Activated CD8-positive, alpha-beta memory T cell treated with anti-CD3 and anti-CD28 coated beads, Interleukin-2, amount 10 ng/mL, durations not matched to agents 7 days and 5 days (primary cell): ENCODE measurements at places on chromosomes 6 and 20. TPM values are rescaled to one million over a fixed set of nuclear protein-coding genes. Genes with fewer than 3 reads are reported as not detected.

RNF144B gene
- 1.6 TPM for total RNA-seq

CLPSL2 gene
- not detected for total RNA-seq

PCSK2 gene
- total RNA-seq: not detected

FRK gene
- 0.09 TPM for total RNA-seq

IPCEF1 gene
- 17.3 TPM for total RNA-seq

APOM gene
- total RNA-seq: 3.7 TPM

HLA-DRA gene
- 313 TPM for total RNA-seq

TLDC2 gene
- total RNA-seq: not detected

TINAG gene
- total RNA-seq: not detected

WFDC5 gene
- total RNA-seq: not detected

MACROD2 gene
- total RNA-seq: not detected

GRM1 gene
- not detected for total RNA-seq

FAM83C gene
- not detected for total RNA-seq

- no peaks in the 10 kb centered on the region for H3K36me3 ChIP-seq
- no peaks in the 10 kb centered on the region for H3K27me3 ChIP-seq
- H3K4me1 ChIP-seq: no peaks in the 10 kb centered on the region
- no peak overlapping the region for H3K27ac ChIP-seq
- H3K4me3 ChIP-seq: no peak overlapping the region
Observed at GRCh38 chr20:11755071-11755841, 162.4 kb upstream of the BTBD3 start.

- DNase-seq: no peak
- H3K4me3 ChIP-seq: no peak overlapping the region
- H3K36me3 ChIP-seq: no peaks in the 10 kb centered on the region
- H3K4me1 ChIP-seq: peaks cover 2% of the 10 kb centered on the region
- H3K27me3 ChIP-seq: peaks cover 4% of the 10 kb centered on the region
Observed at GRCh38 chr6:47133230-47134000, 91.3 kb upstream of the ADGRF1 start.

- no peak overlapping the region for H3K4me3 ChIP-seq
- H3K27ac ChIP-seq: peak overlapping the region; percentile 50
- peaks cover 22% of the 10 kb centered on the region for H3K36me3 ChIP-seq
- no peaks in the 10 kb centered on the region for H3K27me3 ChIP-seq
- H3K4me1 ChIP-seq: peaks cover 20% of the 10 kb centered on the region
Observed at GRCh38 chr6:30565772-30566171, 5.5 kb upstream of the ABCF1 start.

- no peaks in the 10 kb centered on the region for H3K4me1 ChIP-seq
- no peaks in the 10 kb centered on the region for H3K27me3 ChIP-seq
- no peaks in the 10 kb centered on the region for H3K36me3 ChIP-seq
- no peak overlapping the region for H3K4me3 ChIP-seq
Observed at GRCh38 chr20:39946053-39946810, 742.8 kb downstream of the MAFB start.

GRCh38 chr6:57432919-57433684, 115.7 kb downstream of the PRIM2 start:
- peaks cover 14% of the 10 kb centered on the region for H3K36me3 ChIP-seq
- H3K27me3 ChIP-seq: no peaks in the 10 kb centered on the region
- no peak for DNase-seq
- peaks cover 23% of the 10 kb centered on the region for H3K4me1 ChIP-seq
- no peak overlapping the region for H3K27ac ChIP-seq
- no peak overlapping the region for H3K4me3 ChIP-seq

- peak overlapping the region; percentile 62 for H3K27ac ChIP-seq
- peak; percentile 67 for DNase-seq
- peaks cover 6% of the 10 kb centered on the region for H3K36me3 ChIP-seq
- no peak overlapping the region for H3K4me3 ChIP-seq
Observed at GRCh38 chr20:20603339-20603990, 109.0 kb downstream of the RALGAPA2 start.

GRCh38 chr20:61300709-61301108, 48.6 kb downstream of the CDH4 start:
- no peaks in the 10 kb centered on the region for H3K27me3 ChIP-seq
- H3K4me3 ChIP-seq: no peak overlapping the region
- no peak overlapping the region for H3K27ac ChIP-seq
- DNase-seq: no peak
- no peaks in the 10 kb centered on the region for H3K4me1 ChIP-seq

- H3K27ac ChIP-seq: no peak overlapping the region
- H3K27me3 ChIP-seq: peaks cover 3% of the 10 kb centered on the region
- no peak for DNase-seq
Observed at GRCh38 chr6:89574910-89575561, 63.5 kb downstream of the LYRM2 start.

- no peak overlapping the region for H3K27ac ChIP-seq
- peaks cover 3% of the 10 kb centered on the region for H3K4me1 ChIP-seq
- DNase-seq: no peak
- H3K36me3 ChIP-seq: peaks cover 54% of the 10 kb centered on the region
Observed at GRCh38 chr20:56483970-56484369, 15.5 kb downstream of the RTF2 start.

- peaks cover 6% of the 10 kb centered on the region for H3K36me3 ChIP-seq
- no peaks in the 10 kb centered on the region for H3K27me3 ChIP-seq
- H3K4me3 ChIP-seq: no peak overlapping the region
- no peak overlapping the region for H3K27ac ChIP-seq
- no peak for DNase-seq
Observed at GRCh38 chr6:143759666-143760065, 81.9 kb downstream of the PHACTR2 start.

DNA sequence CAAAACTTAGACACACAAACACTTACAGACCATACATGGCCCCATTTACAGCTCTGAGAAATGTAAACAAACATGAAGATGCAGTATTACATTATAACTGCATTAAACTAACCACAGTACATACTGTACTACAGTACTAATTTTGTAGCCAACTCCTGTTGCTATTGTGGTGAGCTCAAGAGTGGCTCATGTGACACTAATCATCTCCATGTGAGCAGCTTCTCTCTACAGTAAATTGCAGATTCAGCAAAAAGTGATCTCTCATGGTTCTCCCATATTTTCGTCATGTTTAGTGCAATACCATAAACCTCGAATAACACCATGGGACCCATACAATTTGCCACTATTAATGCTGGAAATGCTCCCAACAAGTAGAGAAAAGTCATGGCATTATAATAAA, 860.4 kb downstream of the EPHA7 start:
- H3K4me3 ChIP-seq: no peak overlapping the region
- H3K36me3 ChIP-seq: no peaks in the 10 kb centered on the region
- DNase-seq: no peak
- no peaks in the 10 kb centered on the region for H3K27me3 ChIP-seq
- no peak overlapping the region for H3K27ac ChIP-seq

DNA sequence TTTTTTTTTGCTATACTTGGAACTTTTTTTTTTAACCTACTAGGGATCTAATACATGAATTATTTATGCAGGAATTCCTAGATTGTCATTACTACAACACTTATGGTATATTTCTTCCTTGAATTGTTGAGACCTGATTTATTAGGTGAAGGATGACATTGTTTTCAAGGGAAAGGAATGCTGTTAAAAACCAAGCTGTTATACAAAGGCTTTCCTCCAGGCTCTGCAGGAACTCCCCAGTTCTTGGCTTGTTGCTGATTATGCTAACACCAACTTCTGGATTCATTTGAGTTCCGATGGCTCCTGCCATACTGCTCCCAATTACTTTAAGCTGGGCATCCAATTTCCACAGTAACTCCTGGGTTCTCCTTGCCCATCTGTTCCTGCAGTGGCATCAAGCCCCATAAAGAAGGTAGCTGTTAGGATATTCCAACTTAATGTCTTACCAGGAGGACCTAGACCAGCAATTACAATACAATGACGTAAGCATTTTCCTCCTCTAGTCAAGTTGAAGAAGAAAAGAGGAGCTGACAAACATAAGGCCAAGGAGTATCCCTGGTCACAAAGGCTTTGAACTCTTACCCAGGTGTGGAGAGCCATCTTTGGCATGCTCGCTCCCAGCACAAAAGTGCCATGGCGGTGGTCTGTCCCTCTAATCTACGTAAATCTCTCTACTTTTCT, 215.9 kb upstream of the AGPAT4 start:
- H3K27me3 ChIP-seq: no peaks in the 10 kb centered on the region
- DNase-seq: no peak
- no peaks in the 10 kb centered on the region for H3K4me1 ChIP-seq
- no peak overlapping the region for H3K27ac ChIP-seq
- no peak overlapping the region for H3K4me3 ChIP-seq

- no peak overlapping the region for H3K27ac ChIP-seq
- H3K27me3 ChIP-seq: no peaks in the 10 kb centered on the region
- peaks cover 43% of the 10 kb centered on the region for H3K4me1 ChIP-seq
Observed at GRCh38 chr6:26272171-26272637, 92.8 kb upstream of the BTN3A2 start.

- H3K27me3 ChIP-seq: peaks cover 37% of the 10 kb centered on the region
- no peak overlapping the region for H3K27ac ChIP-seq
- H3K4me3 ChIP-seq: no peak overlapping the region
- H3K36me3 ChIP-seq: no peaks in the 10 kb centered on the region
Observed at GRCh38 chr6:138145402-138145801, 16.3 kb upstream of the ARFGEF3 start.

- H3K4me3 ChIP-seq: no peak overlapping the region
- H3K27me3 ChIP-seq: peaks cover 12% of the 10 kb centered on the region
- no peaks in the 10 kb centered on the region for H3K36me3 ChIP-seq
- DNase-seq: no peak
- no peak overlapping the region for H3K27ac ChIP-seq
- H3K4me1 ChIP-seq: no peaks in the 10 kb centered on the region
Observed at GRCh38 chr6:56814802-56815201, 140.1 kb upstream of the BEND6 start.

GRCh38 chr6:47007657-47008396, 34.3 kb downstream of the ADGRF1 start:
- DNase-seq: no peak
- peaks cover 5% of the 10 kb centered on the region for H3K27me3 ChIP-seq
- H3K27ac ChIP-seq: no peak overlapping the region

DNA sequence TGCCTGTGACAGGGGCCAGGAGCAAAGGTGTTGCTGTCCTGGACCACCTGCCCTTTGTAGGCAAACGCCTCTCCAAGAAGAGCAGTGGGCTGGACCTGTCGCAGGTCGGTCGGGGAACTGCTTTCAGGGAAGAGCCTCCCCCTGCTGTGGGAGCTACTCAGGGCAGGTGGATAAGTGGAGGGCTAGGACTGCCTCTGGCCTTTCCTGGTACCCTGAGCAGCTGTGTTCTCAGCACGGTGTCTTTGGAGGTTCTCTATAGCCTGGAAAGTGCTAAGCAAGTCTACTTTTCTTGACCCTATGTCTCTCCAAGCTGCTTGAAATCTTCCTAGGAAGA, 35.0 kb downstream of the BPIFB1 start:
- H3K27ac ChIP-seq: no peak overlapping the region
- H3K4me1 ChIP-seq: peaks cover 2% of the 10 kb centered on the region
- no peak overlapping the region for H3K4me3 ChIP-seq
- no peak for DNase-seq
- peaks cover 14% of the 10 kb centered on the region for H3K27me3 ChIP-seq

- H3K4me1 ChIP-seq: peaks cover 40% of the 10 kb centered on the region
- H3K27me3 ChIP-seq: peaks cover 50% of the 10 kb centered on the region
- H3K27ac ChIP-seq: no peak overlapping the region
- H3K4me3 ChIP-seq: no peak overlapping the region
- H3K36me3 ChIP-seq: peaks cover 3% of the 10 kb centered on the region
- DNase-seq: no peak
Observed at GRCh38 chr6:28978959-28979561, 26.1 kb downstream of the ZNF311 start.

DNA sequence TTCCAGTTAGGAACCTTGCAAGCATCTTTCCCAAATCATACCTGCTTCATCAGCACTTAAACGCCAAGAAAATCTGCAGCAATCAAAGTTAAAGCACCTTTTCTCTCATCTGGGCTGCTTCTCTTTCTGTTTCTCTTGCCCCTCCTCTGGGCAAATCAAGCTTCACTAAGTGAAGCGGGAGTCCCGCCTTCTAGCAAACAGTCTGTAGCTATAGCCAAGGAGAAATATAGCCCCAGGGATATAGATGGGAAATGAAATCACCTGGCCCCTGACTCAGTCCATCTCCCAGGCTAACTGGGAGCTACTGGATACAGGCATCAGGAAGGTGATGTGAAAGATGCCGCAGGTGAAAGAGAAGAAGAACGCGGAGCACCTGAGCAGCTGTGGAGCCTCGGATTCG, 481.9 kb downstream of the C6orf118 start:
- no peaks in the 10 kb centered on the region for H3K27me3 ChIP-seq
- no peak overlapping the region for H3K27ac ChIP-seq
- no peaks in the 10 kb centered on the region for H3K4me1 ChIP-seq
- H3K4me3 ChIP-seq: no peak overlapping the region
- no peaks in the 10 kb centered on the region for H3K36me3 ChIP-seq

DNA sequence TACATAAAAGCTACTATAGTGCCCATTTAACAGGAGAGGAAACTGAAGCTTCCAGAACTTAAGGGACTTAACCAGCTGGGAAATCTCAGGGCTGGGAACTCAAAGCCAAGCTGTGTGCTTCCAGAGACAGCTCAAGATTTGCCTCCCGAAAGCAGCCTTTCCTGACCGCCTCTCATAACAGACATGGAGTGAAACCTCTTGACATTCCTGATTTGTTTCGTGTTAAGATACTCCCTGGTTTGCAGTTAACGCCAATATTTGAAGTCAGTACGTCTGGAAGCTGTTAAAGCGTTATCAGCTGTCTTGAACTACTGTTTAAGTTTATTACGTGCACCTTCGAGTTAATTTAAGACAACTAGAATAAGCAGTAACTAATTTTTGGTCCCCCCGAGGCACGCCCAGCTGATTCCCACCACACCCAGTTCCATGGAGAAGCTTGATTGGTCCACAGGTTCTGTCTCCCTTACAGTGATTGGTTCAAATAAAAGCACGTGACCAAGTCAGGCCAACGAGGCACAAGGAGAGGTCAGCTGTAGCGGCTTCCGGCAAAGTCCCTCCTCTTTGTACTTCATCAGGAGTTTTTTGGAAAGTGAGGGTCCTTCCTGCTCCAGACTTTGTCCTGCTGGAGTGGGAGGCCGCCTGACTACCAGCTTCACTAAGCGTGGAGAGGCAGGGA, 8.9 kb upstream of the TCP11 start:
- peaks cover 13% of the 10 kb centered on the region for H3K27me3 ChIP-seq
- no peak overlapping the region for H3K4me3 ChIP-seq
- no peaks in the 10 kb centered on the region for H3K36me3 ChIP-seq
- no peak for DNase-seq

GRCh38 chr6:149940672-149940982, 1.2 kb upstream of the ULBP2 start:
- H3K4me3 ChIP-seq: peak overlapping the region; percentile 5
- peaks cover 38% of the 10 kb centered on the region for H3K4me1 ChIP-seq
- H3K27ac ChIP-seq: no peak overlapping the region
- no peaks in the 10 kb centered on the region for H3K36me3 ChIP-seq
- peaks cover 83% of the 10 kb centered on the region for H3K27me3 ChIP-seq
- DNase-seq: peak; percentile 38

DNA sequence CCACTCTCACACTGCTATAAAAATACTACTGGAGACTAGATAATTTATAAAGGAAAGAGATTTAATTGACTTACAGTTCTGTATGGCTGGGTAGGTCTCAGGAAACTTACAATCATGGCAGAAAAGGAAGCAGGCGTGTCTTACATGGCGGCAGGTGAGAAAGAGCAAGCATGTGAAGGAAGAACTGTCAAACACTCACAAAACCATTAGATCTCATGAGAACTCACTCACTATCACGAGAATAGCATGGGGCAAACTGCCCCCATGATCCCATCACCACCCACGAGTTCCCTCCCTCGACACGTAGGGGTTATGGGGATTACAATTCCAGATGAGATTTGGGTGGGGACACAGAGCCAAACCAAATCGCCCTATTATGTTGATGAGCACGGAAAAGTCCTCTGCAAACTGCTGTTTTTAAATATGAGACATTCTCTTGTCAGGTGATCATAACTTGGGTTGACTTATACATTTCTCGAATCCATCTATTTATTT, 133.5 kb downstream of the AIG1 start:
- no peak overlapping the region for H3K27ac ChIP-seq
- DNase-seq: no peak
- no peaks in the 10 kb centered on the region for H3K36me3 ChIP-seq
- H3K4me1 ChIP-seq: no peaks in the 10 kb centered on the region
- H3K4me3 ChIP-seq: no peak overlapping the region
- no peaks in the 10 kb centered on the region for H3K27me3 ChIP-seq
